Epithelial cell of prostate (primary cell): ENCODE measurements at places on chromosomes 12 and 14.

- DNase-seq = no peak
Measured at GRCh38 chr14:61154641-61155040, 126.5 kb downstream of the TMEM30B start.

- DNase-seq = no peak
Measured at GRCh38 chr14:56202256-56202655, 84.0 kb downstream of the PELI2 start.

GRCh38 chr12:119681728-119682638 is 14.1 kb downstream of the PRKAB1 start:
- no peak for DNase-seq

DNA sequence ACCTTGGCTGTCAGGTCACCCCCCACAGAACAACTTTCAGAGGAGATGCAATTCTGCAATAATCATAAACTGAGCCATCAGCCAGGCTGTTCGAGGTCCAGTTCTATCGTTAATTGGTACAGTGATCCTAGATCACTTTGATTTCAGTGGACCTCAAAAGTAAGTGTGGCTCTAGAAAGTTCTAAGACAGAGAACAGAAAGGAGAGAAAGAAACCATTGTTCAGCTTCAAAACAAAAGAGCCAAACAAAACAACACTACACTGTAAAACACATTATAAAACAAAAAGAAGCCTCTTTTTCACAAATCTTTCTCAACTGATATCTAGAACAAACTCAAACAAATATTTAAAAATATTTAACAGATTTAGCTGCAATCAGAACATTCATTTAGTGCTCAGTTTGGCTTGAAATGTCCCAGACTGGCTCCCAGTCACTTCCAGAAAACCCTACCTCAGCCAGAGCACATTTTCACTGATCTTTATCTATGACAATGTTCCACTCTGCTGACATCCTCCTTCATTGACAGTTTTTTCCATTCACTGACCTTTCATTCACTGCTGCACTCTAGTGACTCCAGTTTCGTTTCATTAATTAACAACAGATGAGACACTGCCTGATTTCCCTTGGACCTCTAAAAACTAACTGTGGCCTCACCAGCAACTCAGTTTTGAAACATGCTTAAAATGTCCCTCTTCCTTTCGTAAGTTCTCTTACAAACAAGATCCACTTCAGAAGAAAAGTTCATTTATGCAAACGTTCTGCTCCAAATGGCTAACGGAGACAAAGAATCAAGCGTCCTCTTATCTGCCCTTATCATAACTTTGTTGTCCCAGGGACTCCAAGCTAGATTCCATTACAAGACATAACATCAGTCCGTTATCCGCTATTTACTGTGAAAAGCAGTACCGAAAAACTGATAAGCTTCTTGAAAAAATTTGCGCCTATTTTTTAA is 56.8 kb downstream of the DUSP16 start:
- DNase-seq = no peak

- DNase-seq = no peak
Measured at GRCh38 chr14:104252256-104253215, 114.1 kb downstream of the KIF26A start.

GRCh38 chr14:77554816-77555599 is 56.4 kb upstream of the ISM2 start:
- no peak for DNase-seq

DNA sequence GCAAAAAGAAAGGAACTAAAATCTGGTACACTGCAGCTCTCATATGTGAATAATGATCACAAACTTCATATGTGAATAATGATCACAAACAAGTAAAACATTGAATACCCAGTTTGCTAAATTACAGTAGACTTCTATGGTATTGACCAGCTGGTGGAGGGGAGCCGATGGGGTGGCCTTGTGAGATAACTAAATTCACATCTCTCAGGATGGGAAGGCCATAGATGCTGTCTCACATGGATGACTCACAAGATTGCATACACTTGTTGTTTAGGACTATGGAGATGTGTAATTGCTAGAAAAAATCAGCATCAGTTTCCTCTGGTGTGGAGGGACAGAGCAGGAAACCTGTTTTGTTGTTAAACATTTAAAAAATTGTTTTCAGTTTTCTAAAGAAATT is 49.2 kb downstream of the ACACB start:
- DNase-seq = no peak

DNA sequence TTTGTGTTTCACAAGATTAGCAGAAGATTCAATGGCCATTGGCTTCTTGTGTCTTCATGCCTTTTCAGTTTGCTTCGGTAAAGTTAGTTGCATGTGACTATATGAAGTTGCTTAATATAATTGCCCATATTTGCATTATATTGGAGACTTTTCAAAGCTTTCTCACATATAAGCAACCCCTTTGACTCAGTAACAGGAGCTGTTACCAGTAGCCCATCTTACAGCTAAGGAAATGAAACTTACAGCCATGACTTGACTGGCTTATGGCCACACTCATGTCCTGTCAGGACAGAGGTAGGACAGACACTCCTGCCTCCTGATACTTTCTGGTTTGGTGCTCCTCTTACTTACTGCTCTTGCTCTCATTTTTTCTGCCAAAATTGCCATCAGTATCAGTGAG is 1082.1 kb downstream of the BCL11B start:
- no peak for DNase-seq

- no peak for DNase-seq
Measured at GRCh38 chr14:100783630-100784370, 42.1 kb upstream of the MEG3 start.

- no peak for DNase-seq
Measured at GRCh38 chr14:66119606-66120231, 366.5 kb upstream of the CCDC196 start.
